ENCODE measurements at places on chromosomes 12 and 14.

DNA sequence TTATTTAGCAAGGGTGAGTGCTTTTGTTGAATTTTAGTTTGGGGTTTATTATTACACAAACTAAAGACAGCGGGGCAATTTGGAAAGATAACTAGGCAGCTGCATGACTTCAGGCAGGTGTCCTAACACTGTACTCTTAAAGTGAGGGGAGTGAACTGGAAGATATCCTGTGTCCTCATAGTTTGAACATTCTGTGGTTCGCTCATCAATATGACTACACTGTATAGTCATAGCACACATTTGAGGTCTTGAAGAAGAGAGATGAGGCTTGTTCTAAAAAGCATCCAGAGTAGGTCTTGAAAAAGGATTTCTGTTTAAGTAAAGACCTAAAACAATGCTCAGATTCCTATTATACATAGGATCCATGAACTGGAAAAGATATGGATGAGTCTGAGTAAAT, 1.7 kb upstream of the MAP3K9 start:
- no peak for ATAC-seq

DNA sequence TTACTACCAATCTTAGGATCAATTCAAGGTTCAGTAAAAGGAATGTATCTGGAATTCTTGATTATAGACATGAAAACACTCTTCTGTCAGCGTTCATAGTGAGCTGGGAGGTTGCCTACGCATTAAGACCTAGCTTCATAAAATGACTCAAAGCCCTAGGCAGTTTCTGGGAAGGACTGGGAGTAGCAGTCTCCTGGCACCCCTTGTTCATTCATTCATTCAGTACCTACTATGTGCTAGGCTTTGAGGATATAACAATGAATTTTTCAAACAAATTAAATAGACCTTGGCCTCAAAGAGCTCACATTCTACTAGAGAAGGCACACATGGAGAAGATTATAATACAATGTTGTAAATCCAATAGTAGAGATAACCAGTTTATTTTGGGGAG, 46.1 kb downstream of the MDM2 start:
- ATAC-seq = no peak

DNA sequence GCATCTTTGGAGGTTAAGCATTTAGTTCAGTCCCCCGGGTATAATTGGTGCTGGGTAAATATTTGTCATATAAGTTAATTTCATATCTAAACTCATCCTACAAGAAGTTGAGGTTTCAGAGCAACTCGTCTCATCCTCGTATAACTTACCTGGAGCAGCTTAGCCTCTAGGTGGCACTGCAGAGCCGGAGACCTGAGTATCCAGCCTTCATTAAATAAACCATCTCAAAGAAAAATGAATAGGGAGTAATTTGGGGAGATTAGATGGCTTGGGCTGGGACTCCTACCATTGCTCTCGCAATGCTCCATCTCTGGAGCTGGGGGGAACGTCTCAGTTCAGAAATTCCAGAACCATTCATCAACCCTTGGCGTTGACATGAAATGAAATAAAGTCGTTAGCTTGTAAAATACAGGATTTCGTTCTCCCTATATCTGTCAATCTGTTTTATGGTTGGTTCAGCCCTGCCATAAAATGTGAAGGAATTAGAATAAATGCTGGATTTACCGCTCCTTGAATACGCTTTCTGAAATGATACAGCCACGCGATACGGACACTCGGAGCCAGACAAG, 122.9 kb upstream of the TMEM132D start:
- ATAC-seq = no peak

DNA sequence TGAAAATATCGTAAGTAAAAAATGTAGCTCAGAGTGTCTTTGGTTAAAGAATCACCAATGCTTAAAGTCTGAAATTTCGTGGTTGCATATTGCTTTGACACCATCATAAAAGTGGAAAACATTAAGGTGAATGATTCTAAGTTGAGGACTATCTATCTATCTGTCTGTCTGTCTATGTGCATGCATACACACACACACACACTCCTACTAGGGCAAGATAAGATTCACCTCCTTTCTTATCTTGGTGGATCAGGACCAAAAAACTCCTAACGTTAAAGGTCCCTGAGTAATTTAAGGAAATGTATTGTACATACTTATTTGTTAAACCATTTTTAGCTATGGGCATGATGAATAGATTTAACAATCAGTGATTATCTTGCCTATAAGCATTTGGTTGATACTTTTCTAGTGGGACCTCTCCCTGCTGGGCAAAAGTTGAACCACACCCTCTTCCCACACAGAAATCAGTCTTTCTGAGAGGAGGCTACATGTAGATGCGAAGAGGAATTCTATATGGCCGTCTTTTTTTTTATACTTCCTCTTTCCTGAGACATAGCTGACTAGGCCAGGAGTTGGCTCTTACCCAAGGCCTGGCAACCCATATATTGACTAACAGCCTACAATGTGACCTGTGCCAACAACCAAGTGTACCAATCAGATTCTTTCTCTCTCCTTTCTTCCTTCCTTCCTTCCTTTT, 19.3 kb upstream of the LLPH start:
- ATAC-seq = no peak
